Renal cortex interstitium (tissue), 15 donors: ENCODE measurements at places on chromosomes 7 and 10. TPM values are rescaled to one million over a fixed set of nuclear protein-coding genes. Genes with fewer than 3 reads are reported as not detected.

GRCh38 chr10:501596-501995, 187.9 kb downstream of the DIP2C start:
- no peak for DNase-seq

GRCh38 chr7:46969303-46970130, 612.4 kb downstream of the TNS3 start:
- DNase-seq = no peak

The DPP6 gene
- 41.0 TPM for polyA plus RNA-seq

- no peak for DNase-seq
Observed at GRCh38 chr10:124226271-124227054, 133.1 kb upstream of the CHST15 start.

- DNase-seq = no peak
Observed at GRCh38 chr10:3095373-3096139, 28.2 kb downstream of the PFKP start.
